NCI-H1436 treated with DMSO at 0.1 percent for 48 hours (cell line): ENCODE measurements at places on chromosomes 1 and 21.

DNA sequence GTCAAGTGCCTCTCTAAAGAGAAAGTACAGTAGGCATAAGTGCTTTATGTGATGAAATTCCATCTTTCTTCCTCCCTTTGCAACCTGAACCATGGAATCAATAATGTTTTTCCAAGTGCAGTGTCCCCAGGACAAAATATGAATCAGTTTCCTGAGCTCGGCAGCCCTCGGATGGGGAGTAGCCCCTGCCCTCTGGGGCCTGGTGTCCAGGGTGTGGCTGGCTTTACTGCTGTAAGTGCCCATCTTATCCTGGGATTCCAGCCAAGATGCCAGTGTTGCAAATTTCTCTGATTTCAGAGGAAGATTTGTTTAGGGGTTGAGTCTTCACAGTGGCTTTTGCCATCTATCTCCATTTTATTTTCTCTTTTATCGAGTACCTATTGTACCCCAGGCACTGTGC is 40.5 kb upstream of the SRP9 start:
- no peak for DNase-seq

DNA sequence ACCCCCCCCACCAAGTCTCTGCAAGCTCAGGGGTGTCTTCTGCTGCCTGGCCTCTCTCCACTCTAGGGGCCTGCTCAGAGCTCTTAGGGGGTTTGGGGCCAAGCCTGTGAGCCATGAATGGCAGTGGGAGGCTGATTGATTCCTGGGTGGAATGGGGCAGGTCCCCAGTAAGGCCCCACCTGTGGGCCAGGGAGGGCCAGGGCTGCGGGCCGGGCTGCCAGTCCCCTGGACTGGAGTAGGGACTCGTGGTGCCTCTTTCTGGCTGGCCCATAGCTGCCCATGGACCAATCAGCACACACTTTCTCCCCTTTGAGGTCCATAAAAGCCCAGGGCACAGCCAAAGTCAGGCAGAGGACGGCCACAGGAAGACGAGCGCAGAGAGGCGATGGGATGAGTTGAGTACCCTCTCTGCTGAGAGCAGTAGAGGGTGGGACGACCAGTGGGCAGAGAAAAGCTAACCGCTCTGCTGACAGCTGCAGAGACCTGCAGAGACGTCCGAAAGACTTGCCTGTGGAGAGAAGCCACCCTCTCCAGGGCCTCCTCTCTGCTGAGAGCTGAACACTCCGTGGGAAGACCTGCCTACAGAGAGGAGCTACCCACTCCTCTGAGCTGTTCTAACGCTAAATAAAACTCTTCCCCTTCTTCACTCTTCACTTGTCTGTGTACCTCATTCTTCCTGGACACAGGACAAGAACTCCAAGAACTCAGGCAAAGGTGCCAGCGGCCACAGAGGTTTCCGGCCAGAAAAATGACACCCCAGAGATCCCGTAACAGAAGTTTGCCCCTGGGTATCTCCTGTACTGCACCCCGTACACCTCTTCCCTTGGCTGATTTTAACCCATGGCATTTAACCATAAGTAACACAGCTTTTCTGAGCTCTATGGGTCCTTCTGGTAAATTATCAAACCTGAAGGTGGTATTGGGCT is 38.2 kb upstream of the TARDBP start:
- no peak for DNase-seq

DNA sequence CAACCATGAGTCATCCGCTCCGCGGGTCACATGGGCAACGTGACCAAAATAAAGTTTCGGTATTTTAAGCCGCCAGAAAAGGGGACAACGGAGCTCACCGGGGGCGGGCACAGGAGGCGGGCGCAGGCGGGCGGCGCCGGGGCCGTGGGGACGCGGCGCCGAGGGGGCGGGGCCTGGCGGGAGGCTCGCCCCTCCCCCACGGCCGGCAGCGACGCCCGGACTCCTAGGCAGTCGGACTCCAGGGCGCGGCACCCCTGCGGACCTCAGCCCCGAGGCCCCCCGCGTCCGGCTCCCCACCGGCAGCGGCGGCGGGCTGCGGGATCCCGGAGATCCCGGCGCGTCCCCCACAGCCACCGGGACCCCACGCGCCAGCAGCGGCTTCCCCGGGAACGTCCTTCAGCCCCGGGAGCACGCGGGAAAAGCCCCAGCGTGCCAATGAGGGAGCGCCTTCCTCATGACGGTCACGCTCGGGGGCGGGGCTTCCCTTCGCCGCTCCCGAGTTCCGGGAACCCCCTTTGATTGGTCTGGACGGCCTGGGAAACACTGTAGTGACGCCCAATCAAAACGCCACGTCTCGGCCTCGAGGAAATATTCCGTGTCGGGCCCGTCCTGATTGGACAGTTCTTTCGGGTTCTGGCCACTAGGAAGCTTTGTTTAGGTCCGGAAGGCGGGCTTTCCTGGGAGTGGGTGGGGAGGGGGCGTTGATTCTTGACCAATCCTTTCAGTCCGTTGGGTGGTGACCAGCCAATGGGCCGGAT is 515 bp upstream of the CAMTA1 start:
- DNase-seq: peak; percentile 99

- DNase-seq: no peak
Observed at GRCh38 chr1:207205614-207206061, 101.6 kb downstream of the C4BPA start.

DNA sequence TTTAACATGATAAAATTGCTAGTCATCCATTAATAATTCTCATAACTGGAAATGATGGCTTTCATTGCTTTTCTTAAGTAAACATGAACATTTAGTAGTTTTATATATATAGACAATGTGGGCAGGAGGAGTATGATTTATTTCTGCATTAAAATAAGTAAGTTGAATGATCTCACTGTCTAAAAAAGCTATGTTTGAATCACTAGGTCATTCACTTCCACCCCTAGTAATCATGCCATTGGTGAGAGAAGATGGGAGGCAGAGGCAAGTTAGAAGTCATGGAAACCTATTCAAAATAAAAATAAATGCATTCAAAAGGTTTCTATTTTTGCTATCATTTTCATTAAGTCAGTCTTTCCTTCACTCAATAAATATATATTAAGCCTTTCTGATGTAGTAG is 226.4 kb downstream of the DUSP10 start:
- no peak for DNase-seq

GRCh38 chr1:15885269-15885668 is 37.8 kb downstream of the SPEN start:
- DNase-seq: no peak
